GM12878 (cell line): ENCODE measurements at places on chromosomes 5 and 9. TPM values are rescaled to one million over a fixed set of nuclear protein-coding genes. Genes with fewer than 3 reads are reported as not detected.

EHMT1 gene
- polyA plus RNA-seq = 47.6 and 51.9 TPM in 2 replicates

AGXT2 gene
- polyA plus RNA-seq = not detected in 2 replicates

DNA sequence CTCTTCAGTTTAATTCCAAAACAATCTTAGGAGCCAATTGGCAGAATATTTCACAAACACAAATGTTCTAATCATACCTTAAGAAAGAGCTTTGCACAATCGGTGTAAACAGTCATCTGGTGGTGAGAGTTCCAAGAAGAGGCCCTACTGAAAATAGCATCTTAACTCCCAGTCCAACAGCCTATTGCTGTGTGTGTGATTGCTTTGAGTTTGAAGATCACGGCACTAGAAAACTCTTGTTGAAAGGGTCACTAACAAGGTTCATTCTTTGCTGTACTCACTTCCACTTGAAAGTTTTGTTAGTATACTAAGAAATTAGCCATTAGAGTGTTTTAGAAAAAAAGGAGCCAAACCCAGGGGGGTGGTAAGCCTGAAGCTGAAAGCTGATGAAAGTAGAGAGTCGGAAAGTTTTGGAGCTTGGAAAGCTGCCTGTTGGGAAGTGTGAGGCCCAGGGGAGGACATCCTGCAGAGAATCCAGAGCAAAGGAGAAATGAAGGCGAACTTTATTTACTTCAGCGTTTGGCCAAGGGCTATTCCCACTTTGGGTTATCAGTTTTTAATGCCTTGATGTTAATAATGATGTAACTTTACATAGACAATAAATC, 180.3 kb upstream of the GHR start:
- no peaks in the 10 kb centered on the region for H3K4me1 ChIP-seq
- no peaks in the 10 kb centered on the region for H3K36me3 ChIP-seq
- no peak for DNase-seq
- H3K27me3 ChIP-seq = no peaks in the 10 kb centered on the region
- H3K4me3 ChIP-seq = no peak overlapping the region

GRCh38 chr5:133827830-133828229, 140.6 kb downstream of the C5orf15 start:
- no peak for DNase-seq
- H3K27me3 ChIP-seq = no peaks in the 10 kb centered on the region
- H3K36me3 ChIP-seq = no peaks in the 10 kb centered on the region
- H3K4me1 ChIP-seq = peaks cover 27% of the 10 kb centered on the region
- no peak overlapping the region for H3K4me3 ChIP-seq

RGS3 gene
- polyA plus RNA-seq = 23.2 and 26.2 TPM in 2 replicates

- H3K36me3 ChIP-seq = peaks cover 7% of the 10 kb centered on the region
- H3K4me3 ChIP-seq = no peak overlapping the region
- DNase-seq = no peak
- peak overlapping the region; percentile 2; the same call in 1 of the 2 replicates for H3K27ac ChIP-seq
Observed at GRCh38 chr5:169801781-169802180, 164.7 kb downstream of the DOCK2 start.

GRCh38 chr9:133165452-133165730, 1.7 kb upstream of the GBGT1 start:
- no peaks in the 10 kb centered on the region for H3K27me3 ChIP-seq
- no peak overlapping the region for H3K27ac ChIP-seq
- no peaks in the 10 kb centered on the region for H3K36me3 ChIP-seq
- H3K4me3 ChIP-seq = no peak overlapping the region
- no peak for DNase-seq

IFNA13 gene
- polyA plus RNA-seq = not detected in 2 replicates

PCDHA4 gene
- polyA plus RNA-seq = not detected in 2 replicates

DNA sequence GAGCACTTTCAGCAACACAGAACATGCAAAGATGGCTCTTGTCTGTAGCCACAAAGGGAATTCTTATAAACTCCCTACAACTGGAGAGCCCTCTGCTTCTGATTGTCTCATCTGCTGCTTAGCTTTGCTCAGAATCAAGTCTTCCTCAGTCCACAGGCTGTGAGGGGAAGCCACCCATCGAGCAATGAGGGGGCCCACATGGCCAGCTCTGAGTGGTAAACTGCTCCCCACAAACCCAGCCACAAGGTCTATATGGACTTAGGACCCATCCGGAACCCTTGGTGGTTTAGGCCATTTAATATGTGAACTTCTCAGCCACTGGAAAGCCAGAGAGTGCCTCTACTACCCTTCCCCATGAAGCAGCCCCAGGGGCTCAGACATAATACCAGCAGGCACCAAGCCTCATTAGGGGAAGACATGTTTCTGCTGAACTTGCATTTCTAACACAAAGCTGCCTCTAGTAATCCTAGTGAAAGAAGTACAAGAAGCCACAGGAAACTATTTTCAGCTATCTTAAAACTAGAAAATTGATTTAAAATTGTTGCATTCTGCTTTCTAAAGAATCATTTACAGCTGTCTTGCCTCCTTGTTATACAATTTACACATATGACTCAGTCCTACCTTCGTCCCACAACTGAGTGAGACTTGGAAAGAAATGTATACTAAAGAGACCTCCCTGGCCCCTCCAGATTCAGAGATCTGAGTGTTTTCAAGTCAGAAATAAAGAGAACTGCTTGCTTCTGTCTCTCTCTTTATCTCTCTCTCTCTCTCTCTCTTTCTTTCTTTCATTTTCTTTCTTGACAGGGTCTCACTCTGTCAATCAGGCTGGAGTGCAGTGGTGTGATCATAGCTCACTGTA, 90.2 kb downstream of the ESM1 start:
- no peaks in the 10 kb centered on the region for H3K36me3 ChIP-seq
- DNase-seq = no peak
- H3K4me1 ChIP-seq = no peaks in the 10 kb centered on the region
- H3K4me3 ChIP-seq = no peak overlapping the region
- no peak overlapping the region for H3K27ac ChIP-seq

DNA sequence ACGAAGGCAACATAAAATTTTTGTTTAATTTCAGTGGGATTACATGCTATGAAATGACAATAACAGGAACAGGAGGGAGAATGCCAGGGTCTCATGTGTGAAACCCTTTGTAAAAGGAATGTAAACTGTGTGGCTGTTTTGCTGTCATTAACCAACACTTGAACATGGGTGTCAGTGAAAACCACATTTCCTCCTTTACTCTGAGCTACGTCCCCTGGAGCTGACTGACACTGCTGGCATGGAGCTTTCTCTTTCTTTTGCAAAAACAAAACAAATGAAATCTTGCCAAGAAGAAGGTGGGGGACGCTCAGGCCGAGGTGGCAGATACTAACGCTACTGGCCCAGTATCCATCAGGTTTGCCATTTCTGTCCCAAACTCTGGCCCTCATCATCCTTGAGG, 121.4 kb downstream of the DMRT2 start:
- no peak overlapping the region for H3K27ac ChIP-seq
- H3K4me1 ChIP-seq = no peaks in the 10 kb centered on the region
- H3K27me3 ChIP-seq = no peaks in the 10 kb centered on the region
- DNase-seq = no peak
- H3K36me3 ChIP-seq = no peaks in the 10 kb centered on the region

DNA sequence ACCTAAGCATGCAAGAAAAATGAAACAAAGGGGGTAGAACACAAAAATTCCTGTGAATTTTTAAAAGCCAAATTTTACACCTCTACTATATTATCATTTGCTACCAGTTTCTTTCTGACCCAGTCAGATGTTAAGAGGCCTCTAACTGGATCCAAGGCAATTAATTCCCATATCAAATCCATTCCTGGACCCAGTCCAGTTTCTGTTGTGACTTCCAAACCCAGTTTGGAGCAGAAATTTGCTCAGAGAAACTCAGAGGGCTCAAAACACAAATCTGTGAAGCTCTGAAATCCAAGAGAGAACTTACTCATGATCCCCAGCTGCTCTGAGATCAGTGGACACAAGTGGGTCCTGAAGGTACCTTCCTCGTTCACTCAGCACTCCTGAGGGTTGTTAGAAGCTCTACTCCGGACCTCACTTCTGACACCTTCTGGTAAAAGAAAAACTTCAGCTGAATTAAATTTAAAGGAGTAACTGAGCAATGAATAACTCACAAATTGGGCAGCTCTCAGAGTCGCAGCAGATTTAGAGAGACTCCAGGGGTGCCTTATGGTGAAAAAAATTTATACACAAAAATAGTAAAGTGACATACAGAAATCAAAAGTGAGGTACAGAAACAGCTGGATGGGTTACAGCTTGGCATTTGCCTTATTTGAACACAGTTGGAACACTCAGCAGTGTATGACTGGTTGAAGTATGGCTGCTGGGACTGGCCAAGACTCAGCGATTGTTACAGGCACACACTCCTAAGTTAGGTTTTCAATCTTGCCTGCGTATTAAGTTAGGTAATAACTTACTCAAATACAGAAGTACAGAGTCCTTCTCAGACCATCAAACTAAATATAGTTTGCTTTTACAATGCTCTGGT, 32.4 kb downstream of the INSL4 start:
- no peak for DNase-seq
- H3K27me3 ChIP-seq = no peaks in the 10 kb centered on the region
- no peak overlapping the region for H3K27ac ChIP-seq
- H3K4me3 ChIP-seq = no peak overlapping the region
- no peaks in the 10 kb centered on the region for H3K36me3 ChIP-seq

- no peaks in the 10 kb centered on the region for H3K36me3 ChIP-seq
- H3K27me3 ChIP-seq = no peaks in the 10 kb centered on the region
- H3K4me1 ChIP-seq = no peaks in the 10 kb centered on the region; the same call in 1 of the 2 replicates
- no peak overlapping the region for H3K27ac ChIP-seq
- DNase-seq = no peak
Observed at GRCh38 chr5:126846344-126846743, 69.4 kb downstream of the LMNB1 start.

ENDOG gene
- polyA plus RNA-seq = 8.7 and 19.3 TPM in 2 replicates

- DNase-seq = no peak
- H3K27me3 ChIP-seq = 0 out of 2 replicates have a peak, but pooled peaks cover 1% of the 10 kb centered on the region
- H3K4me3 ChIP-seq = no peak overlapping the region
Observed at GRCh38 chr9:27129221-27129620, 20.2 kb downstream of the TEK start.

DNA sequence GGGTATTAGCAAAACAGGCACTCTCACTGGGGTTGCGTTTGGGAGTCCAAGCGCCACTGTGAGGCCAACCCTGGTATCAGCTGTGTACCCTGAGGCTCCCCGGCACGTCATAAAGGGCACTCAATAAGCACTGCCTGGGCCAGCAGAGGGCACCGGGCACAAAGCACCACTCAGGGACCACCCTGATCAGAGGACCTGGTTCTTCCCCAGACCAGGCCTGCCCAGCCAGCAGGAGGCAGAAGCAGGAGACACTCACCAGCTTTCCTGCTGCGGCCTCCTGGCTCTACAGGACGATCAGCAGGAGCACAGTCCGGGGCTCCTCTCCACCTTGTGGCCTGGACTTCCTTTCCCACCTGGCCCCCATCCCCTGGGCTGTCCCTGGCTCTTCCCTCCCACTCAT, 12.6 kb downstream of the MGAT1 start:
- peaks cover 15% of the 10 kb centered on the region for H3K36me3 ChIP-seq
- H3K27me3 ChIP-seq = no peaks in the 10 kb centered on the region
- H3K4me3 ChIP-seq = no peak overlapping the region
- no peak overlapping the region for H3K27ac ChIP-seq

SOX30 gene
- polyA plus RNA-seq = 0.32 TPM in 1 of 2 replicates, not detected in the other

- H3K36me3 ChIP-seq = no peaks in the 10 kb centered on the region
- no peak overlapping the region for H3K27ac ChIP-seq
- no peak for DNase-seq
- no peaks in the 10 kb centered on the region for H3K27me3 ChIP-seq
- H3K4me3 ChIP-seq = no peak overlapping the region
Observed at GRCh38 chr9:115439641-115440040, 321.7 kb upstream of the TNC start.

ANGPTL2 gene
- 0.71 and 0.76 TPM in 2 replicates for polyA plus RNA-seq

DNA sequence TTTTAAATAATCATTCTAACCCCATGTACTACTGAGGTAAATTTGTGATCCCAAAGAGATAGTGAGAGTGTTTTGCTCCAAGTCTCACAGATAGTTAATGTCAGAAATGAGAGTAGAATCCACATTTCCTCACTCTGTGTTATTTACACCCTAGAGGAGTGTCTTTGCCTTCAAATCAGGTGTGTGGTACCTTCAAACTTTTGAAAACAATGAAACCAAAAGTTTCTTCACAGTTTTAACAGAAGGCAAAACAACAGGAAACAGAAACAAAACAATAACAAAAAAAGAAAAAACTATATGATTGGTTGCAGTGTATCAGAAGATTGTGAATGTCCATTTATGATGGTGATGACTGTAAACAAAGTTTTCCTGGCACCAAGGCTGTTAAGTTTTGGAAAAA, 85.9 kb downstream of the ERBIN start:
- H3K27ac ChIP-seq = peak overlapping the region; percentile 43; the same call in 1 of the 2 replicates
- H3K4me1 ChIP-seq = peaks cover 5% of the 10 kb centered on the region; the same call in 1 of the 2 replicates
- H3K27me3 ChIP-seq = no peaks in the 10 kb centered on the region
- peak; percentile 17 for DNase-seq
- H3K4me3 ChIP-seq = no peak overlapping the region

- no peak overlapping the region for H3K27ac ChIP-seq
- H3K36me3 ChIP-seq = no peaks in the 10 kb centered on the region
Observed at GRCh38 chr5:107639990-107640389, 30.7 kb downstream of the EFNA5 start.

GOLM1 gene
- polyA plus RNA-seq = 24.2 and 25.9 TPM in 2 replicates

DNA sequence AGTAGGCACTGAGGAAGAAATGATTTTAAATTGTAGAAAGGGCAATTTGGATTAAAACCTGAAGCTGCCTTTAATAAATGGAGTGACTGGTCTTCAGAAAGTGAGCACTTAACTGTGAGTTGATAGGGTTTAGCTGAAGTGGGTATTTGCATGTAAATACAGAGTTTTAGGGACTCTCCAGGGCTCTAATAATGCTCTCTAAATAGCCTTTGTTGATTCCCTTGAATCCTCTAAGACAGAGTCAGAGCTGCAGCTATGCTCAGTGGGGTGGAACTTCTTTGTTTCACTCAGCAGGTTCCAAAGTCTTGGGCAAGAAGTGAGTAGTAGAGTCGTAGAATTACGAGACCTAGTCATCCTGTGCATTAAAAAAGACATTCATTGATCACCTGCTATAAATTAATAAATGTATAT, 21.4 kb downstream of the GLRA1 start:
- peak overlapping the region; percentile 72 for H3K27ac ChIP-seq
- no peaks in the 10 kb centered on the region for H3K27me3 ChIP-seq
- H3K36me3 ChIP-seq = no peaks in the 10 kb centered on the region
- peak; percentile 80 for DNase-seq
- 0 out of 2 replicates have a peak overlapping the region, but pooled peaks have one; percentile 31 for H3K4me3 ChIP-seq

- H3K4me1 ChIP-seq = no peaks in the 10 kb centered on the region
- peaks cover 2% of the 10 kb centered on the region; the same call in 1 of the 2 replicates for H3K36me3 ChIP-seq
- no peak overlapping the region for H3K27ac ChIP-seq
- no peaks in the 10 kb centered on the region for H3K27me3 ChIP-seq
Observed at GRCh38 chr9:99143655-99144054, 38.7 kb downstream of the TGFBR1 start.

TMEM174 gene
- polyA plus RNA-seq = not detected in 2 replicates

TMEM215 gene
- not detected in 2 replicates for polyA plus RNA-seq

ENHO gene
- not detected in 2 replicates for polyA plus RNA-seq

COX7C gene
- 1,324 and 1,378 TPM in 2 replicates for polyA plus RNA-seq

NME5 gene
- polyA plus RNA-seq = not detected in 2 replicates

FGF18 gene
- polyA plus RNA-seq = 0.10 TPM in 1 of 2 replicates, not detected in the other

- H3K4me3 ChIP-seq = peak overlapping the region; percentile 16; the same call in 1 of the 2 replicates
- peaks cover 2% of the 10 kb centered on the region; the same call in 1 of the 2 replicates for H3K4me1 ChIP-seq
- no peaks in the 10 kb centered on the region for H3K36me3 ChIP-seq
- H3K27me3 ChIP-seq = peaks cover 23% of the 10 kb centered on the region
- no peak for DNase-seq
- no peak overlapping the region for H3K27ac ChIP-seq
Observed at GRCh38 chr5:115961381-115962238, 665 bp upstream of the LVRN start.
